ENCODE measurements at places on chromosomes 11 and 22.

DNA sequence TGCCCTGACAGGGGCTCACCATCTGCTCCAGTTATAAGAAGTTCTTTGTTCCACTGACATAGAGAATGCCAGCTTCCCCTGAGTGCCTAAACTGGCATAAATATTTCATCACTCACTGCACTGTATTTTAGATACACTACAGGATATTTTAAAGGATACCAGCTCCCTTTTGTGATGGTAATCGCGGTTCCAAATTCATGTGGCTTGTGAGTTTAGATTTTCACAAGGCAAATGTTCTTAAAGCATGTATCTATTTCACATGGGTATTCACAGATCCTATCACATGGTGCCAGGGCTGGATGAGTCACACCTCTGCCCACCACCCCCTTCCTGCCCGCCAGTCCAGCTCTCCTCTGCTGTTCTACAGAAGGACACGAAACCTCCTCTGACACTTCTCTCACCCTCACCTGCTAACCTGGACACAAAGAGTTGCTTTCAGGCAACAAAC, 105.5 kb downstream of the KCNC1 start:
- DNase-seq: no peak

DNA sequence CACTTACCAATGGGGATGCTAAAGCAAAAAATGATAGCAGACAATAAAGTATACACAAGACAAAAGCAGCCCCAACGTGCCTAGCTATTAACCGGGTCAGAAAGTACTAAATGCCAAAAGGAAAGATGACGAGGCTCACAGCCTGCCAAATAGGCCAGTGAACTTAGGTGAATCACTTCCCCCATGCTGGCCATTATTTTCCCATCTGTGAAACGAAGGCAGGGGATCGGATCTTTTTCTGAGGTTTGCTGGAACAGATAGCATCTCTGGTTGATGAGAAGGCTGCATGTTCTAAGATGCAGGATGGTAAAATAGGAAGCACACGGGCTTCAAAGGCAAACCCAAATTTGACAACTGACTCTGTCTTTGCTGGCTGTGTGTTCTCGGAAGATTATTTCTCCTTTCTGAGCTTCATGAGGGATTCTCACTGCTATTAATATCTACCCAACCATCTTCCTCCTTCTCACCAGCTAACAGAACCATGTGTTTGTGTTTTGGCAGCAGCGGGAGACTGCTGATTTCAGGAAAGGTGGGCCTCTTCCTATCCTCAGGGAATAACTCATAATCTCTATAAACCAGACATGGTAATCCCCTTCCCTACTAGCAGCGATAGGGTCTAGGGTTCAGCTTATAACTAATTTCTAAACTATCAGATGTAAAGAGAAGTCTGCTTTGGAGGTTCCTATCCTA, 390.7 kb downstream of the LARGE1 start:
- no peak for DNase-seq

- no peak for DNase-seq
Measured at GRCh38 chr11:10498426-10499250, 42.3 kb downstream of the RNF141 start.

GRCh38 chr11:124098141-124098540, 17.1 kb upstream of the VWA5A start:
- DNase-seq: no peak

DNA sequence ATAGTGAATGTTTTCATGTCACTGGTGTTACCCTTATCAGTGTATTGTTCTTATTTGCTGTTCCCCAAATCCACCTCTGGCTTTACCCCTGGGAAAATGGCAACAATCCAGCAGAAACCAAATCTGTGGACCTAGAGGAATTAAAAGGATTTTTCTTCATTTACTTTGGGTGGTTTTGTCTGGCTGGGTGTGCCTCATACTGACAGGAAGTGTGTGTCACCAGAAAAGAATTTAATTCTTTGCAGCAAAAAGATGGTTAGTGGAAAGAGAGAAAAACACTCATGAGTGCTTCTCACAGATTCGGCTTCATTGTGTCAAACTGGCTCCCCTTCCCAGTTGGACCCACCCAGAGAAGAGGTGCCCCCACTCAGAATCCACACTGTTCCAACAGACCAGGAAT, 38.9 kb downstream of the FZD4 start:
- DNase-seq: no peak

- no peak for DNase-seq
Measured at GRCh38 chr11:101567071-101567470, 16.7 kb downstream of the TRPC6 start.

DNA sequence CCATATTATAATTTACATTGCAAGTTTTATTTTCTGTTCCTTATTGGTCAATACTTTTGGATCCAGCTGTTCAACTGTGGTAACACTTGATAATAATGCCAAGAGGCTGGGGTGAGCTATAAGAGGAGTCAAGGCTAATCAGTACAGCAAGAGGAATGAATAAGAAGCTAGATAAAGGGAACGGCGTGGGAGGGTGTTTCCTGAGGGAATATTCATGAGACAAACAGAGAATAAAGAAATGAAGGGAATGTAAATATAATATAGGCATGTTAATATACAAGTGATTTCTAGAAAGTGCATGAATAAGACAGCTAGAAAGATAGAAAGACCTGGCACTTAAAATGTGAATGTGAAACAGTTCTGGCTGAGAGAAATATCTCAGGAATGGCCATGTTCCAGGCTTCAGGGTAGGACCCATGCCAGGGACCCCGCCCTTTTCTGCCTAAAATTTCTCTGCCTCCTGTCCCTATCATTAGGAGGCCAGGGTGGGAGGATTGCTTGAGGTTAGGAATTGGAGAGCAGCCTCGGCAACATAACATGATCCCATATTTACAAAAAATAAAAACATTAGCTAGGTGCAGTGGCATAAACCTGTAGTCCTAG, 3.9 kb downstream of the OR51B4 start:
- DNase-seq: no peak

DNA sequence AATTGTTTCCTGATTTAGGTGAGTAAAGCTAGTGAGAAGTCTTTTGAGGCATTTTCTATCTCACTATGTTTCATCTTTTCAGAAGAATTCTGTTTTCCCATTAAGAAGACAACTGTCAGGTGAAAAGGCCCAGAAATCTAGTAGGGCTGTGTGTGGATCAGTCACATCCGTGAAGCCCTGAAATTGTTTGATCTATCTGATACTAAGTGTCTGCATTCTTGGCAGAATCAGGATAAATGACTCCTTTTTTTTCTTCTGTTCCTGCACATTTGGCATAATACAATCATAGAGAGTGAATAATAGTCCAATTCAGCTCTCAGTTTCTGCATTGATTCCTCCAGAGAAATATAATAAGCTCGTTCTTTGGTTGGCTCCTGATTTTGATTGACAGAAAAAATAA, 208.3 kb downstream of the NAV2 start:
- DNase-seq: no peak

DNA sequence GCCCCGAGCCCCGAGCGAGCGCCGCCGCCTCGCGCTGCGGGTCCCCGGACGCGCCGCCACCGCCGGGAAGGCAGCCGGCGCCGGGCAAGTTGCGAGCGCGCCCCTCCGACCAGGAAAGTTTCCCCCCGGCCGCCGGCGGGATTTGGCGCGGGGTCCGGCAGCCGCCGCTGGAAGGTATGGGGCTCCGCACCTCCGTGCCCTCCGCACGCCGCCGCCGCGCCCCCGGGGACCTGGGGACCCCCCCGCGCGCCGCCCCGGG, 281 bp downstream of the TSPAN18 start:
- peak; percentile 21 for DNase-seq

DNA sequence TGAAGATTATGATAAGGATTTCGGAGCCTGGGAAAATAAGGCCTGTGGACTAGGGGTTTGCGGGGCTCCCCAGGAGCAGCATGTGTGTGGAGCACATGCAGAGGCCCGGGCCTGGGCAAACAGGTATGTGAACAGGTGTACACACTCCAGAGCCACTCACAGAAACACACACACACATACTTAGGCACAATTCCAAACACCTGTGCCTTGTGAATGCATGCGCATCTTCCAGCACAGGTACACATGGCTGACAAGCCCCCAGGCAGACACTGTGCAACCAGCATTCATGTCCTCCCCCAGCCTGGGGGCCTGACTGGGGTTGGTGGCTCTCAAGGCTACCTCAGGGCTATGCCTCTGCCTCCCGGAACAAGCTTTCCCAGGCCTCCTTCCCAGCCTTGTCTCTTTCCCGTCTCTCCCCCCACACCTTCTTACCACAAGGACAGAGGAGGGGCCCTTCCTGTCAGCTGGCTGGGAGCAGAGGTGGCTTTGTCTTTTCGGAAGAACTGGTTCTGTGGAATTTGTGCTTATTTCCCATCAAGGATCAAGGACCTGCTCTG, 2.6 kb upstream of the P2RY6 start:
- DNase-seq: no peak

GRCh38 chr11:108501396-108501795, 3.2 kb upstream of the POGLUT3 start:
- DNase-seq: no peak

DNA sequence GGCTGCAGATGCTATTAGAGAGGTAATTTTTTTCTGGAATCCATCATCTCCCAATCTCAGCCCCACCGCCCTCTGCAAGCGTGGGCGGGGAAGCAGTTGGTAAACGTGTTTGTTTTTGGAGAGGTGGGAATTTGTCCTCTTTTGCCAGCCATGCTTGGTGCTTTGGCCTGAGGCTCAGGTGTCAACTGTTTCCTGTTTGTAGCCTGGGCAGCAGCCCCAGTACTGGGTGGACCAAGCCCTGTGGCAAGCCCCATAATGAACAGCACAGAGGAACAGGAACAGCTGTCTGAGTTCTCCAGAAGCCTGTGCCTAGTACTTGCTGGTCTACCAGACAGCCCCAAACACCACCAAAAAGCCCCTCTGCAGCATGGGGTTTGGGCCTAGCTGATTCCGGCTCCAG, 39.6 kb downstream of the POU2F3 start:
- DNase-seq: no peak

GRCh38 chr22:32964411-32965057, 93.6 kb downstream of the SYN3 start:
- no peak for DNase-seq

GRCh38 chr22:35051013-35051535, 14.9 kb upstream of the ISX start:
- no peak for DNase-seq

DNA sequence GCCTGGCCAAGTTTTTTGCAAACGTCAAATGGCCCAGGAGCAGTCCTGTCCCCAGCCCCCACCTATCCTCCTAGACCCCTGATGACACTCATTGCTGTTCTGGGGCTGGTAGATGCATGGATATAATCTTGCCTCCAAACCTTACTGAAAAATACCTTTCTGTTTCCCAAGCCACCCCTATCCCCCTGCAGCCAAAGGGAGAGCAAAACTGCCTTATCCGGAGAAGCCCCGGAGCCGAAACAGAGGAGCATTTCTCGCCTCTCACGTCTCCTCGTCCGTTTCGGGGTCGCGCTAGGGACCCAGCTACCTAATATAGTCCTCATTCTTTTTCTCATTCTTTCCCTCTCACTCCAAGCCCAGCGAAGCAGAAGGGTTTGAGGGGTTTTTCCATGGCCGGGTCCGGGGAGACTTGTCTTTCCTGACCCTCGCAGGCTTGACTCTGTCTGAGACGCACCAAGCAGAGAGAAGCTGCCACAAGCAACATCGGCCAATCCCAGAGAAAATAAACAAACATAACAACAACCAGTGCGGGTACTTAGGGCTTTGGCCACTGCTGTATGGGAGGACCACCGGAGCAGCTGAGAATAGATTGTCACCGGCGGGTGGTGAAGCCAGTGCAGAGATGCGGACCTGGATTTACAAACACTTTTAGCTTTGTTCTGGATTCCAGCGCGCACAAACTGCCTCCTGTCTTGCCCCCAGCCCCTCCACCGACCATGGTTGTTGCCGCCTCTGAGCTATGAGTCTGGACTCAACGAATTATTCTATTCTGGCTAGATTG, 1.6 kb downstream of the BSX start:
- DNase-seq: no peak
